CD4-positive, alpha-beta T cell treated with Interleukin-21 for 1 hour (primary cell): ENCODE measurements at places on chromosomes 4 and X.

GRCh38 chr4:17688011-17688441, 73.6 kb downstream of the MED28 start:
- no peak for DNase-seq

DNA sequence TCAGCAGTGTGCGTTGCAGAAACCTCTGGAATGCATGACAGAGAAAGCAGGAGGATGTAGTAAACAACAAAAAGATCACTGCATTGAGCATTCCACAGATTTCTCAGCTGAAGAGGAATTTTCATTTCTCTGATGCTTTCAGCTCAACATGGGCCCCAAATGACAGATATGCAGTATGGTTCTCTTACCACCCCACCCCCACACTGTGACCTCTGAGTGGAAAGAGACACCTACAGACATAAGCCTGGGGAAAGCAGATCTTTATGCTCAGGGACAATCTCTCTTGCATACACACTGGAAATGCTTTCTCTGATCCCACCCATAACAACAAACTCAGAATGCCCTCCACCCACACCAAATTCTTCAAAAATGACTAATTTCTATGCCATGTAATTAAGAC, 983.7 kb upstream of the LCORL start:
- DNase-seq, result no peak

GRCh38 chrX:152821145-152821765, 9.3 kb downstream of the CETN2 start:
- DNase-seq, result no peak

DNA sequence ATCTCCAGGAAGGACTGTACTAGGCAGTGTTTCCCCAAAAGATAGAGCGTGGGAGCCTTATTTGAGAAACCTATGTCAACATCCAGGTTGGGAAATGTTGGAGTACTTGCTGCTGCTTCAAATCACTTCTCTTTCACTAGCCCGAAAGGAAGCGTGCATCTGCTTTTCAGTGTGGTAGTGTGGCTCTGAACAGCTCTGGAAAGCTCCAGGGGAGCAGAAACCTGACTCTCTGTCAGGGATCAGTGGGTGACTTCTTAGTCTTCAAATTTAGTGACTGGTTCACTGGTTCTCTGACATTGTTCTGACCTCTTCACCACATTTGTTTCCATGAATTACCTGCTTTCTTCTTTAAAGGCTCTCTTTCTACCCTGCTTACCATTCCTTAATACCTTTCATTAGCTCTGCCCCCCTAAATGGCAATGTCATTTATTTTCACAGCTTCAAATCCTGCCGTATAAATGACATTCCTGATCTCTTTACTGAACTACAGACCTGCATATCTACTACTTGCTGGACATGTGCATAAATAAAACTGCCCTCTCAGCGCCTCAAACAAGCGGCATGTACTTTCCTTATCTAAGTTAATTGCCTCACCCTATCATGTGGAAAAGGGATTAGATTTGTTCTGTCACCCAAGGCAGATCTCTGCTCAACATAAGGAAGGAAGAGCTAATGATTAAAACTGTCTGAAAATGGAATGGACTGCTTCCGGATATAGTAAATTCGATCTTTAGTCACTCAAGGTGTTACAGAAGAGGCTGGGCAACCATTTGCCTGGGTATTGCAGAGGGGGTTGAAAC, 37.0 kb downstream of the DLG3 start:
- no peak for DNase-seq

DNA sequence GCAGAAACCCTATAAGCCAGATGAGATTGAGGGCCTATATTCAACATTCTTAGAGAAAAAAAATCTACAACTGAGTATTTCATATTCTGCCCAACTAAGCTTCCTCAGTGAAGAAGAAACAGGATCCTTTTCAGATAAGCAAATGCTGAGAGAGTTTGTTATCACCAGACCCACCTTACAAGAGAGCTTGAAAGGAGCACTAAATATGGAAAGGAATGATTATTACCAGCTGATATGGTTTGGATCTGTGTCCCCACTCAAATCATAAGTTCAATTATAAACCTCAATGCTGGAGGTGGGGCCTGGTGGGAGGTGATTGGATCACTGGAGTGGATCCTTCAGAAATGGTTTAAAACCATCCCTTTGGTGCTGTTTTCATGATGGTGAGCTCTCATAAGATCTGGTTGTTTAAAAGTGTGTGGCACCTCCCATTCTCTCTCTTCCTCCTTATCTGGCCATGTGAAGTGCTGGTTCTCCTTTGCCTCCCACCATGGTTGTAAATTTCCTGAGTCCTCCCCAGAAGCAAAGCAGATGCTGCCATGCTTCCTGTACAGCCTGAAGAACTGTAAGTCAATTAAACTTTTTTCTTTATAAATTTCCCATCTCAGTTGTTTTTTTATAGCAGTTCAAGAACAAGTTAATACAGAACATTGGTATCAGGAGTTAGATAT, 144.2 kb downstream of the MSN start:
- DNase-seq, result no peak

DNA sequence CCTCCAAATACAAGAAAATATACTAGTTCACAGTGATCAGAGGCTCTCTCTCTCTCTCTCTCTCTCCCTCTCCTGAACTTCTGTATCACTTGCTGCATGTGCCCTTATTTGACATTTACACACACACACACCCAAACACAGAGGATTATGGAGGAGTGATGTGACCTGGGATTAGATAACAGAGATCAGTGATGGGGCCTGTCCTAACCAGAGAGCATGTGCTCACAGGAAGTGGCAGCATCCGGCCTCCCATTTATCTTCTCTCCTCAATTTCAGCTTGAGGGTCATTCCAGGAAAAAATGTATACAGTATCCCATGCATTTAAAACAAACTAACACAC, 143.0 kb downstream of the TSPAN5 start:
- no peak for DNase-seq

GRCh38 chr4:25811841-25812240, 50.9 kb downstream of the SEL1L3 start:
- DNase-seq, result no peak

DNA sequence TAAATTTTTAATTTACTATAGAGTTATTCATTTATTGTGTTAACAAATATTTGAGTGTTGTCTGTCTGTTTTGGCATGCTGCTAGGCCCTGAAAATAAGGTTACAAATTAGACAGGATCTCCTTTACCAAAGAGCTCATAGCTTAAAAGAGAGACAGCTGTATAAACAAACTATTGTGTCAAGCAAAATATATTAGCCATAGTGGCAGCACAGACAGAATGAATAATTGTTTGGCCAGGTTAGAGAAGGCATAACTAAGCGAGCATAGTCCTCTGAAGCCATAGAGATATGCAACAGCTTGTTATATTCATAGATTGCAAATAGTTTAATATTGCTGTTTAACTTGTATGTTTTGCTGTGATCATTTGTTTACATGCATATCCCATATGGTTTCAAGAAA, 66.7 kb upstream of the NDUFC1 start:
- no peak for DNase-seq

GRCh38 chr4:1315306-1315705, 25.6 kb downstream of the MAEA start:
- no peak for DNase-seq

- no peak for DNase-seq
Measured at GRCh38 chr4:158018221-158018830, 154.5 kb downstream of the GASK1B start.

GRCh38 chr4:184357165-184357564, 117.2 kb downstream of the IRF2 start:
- DNase-seq, result no peak

DNA sequence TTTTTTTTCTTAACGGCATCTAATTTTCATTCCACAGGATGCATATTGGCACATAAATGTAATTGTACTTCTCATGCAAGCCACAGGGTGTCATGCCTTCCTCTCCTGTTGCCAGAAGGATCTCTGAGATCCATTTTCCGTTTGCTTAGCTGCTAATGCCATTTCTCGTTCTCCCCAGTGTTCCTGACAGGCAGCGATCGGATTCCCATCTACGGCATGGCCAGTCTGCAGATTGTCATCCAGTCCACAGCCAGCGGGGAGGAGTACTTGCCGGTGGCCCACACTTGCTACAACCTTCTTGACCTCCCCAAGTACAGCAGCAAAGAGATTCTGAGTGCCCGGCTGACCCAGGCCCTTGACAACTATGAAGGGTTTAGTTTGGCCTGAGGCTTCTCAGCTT, 8.9 kb upstream of the NAP1L5 start:
- no peak for DNase-seq

DNA sequence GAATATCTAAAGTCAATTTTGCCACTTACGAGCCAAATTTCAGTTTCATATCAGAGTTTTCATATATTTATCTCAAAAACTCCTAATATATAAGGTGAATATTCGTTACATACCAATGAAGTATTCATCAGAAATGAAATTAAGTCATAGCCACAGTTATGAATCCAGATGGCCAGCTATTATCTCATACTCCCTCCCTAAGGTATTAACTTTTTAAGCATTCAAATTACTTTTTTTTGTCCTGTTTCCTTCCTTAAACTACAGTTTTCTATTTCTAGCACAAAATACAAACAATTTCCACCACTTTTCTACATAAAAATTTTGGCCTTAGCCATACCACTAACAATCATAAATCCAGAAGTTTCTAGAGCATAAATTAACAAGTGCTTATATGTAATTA, 13.0 kb downstream of the NR3C2 start:
- no peak for DNase-seq

GRCh38 chr4:10625131-10625530, 59.4 kb downstream of the CLNK start:
- no peak for DNase-seq

- no peak for DNase-seq
Measured at GRCh38 chrX:118652717-118653116, 74.7 kb upstream of the IL13RA1 start.

DNA sequence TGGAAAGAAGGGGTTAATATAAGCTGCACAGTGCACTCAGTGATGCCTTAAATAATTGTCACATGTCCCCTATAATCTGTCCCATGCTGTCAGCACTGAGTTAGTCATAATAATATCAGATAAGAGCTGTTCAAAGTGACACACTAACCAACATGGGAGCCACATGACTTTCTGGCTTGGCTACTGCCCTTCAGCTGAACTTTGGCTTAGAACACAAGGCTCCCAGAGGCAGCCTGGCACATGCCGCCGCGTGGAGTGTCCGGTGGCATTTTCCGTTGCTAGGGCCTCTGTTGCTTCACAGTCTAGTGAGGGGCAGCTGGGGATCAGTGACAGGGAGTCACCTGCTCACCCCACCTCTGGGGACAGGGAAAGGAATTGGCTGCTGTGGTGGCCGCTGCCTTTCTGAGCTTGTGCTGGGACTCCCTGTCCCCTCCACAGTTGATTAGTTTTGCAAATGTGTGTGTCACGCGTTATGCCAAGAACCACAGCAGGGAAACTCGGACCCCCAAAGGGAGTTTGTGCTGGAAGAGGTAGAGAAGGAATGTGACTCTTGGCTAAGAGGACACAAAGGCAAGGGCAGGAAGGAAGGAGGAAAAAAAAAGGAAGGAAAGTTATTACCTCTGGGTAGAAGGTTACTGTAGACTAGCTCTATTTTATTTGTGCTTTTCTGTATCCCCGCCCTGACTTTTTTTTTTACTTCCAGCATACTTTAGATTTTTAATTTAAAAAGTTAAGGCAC, 41.1 kb upstream of the PPARGC1A start:
- no peak for DNase-seq

DNA sequence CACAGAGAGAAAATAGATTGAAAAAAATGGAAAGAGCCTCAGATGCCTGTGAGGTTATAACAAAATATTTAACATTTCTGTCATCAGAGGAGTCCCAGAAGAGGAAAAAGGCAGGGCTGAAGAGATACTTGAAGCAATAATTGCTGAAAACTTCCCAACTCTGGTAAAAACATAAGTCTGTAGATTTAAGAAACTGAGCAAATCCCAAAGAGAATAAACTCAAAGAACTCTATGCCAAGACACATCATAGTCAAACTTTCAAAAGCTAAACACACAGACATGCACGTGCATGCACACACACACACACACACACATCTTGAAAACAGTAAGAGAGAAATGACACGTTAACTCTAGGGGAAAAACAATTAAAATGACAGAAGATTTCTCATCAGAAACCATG, 94.1 kb downstream of the SLC16A2 start:
- DNase-seq, result no peak

- no peak for DNase-seq
Measured at GRCh38 chr4:51932261-51932660, 87.9 kb downstream of the LRRC66 start.

DNA sequence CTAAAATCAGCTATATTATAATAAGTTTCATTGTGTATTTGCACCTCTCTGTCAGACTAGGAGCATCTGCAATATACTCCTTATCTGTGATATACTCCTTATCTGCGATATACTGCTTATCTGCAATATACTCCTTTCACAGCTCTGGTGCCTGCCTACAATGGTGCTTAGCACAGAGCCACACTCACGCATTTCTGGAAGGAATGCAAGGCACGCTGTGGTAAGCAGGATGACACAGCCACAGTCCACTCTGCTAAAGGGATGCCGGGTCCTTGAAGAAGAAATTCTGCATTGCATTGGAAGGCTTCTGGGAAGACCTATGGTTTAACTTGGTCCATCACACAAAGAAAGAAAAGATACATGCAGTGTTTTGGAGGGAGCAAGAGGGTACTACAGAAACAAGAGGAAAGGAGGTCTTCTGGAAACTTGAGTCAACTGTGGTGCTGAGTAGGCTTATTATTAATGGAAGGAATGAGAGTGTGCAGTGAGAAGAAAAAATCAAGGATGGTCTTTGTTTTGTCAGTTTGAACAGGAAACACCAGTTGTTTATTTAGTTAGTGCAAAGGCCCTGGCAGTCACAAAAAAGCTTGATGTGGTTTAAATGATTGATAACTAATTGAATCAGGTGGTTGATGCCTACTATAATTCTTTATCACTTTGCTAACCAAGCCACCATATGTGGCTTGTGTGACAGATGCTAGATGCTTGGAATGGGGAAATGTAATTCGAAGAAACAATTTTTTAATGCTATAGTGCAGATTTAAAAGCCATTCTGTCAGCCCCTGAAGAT, 342.3 kb downstream of the GRXCR1 start:
- no peak for DNase-seq

- no peak for DNase-seq
Measured at GRCh38 chrX:4484266-4484665, 770.8 kb upstream of the PRKX start.

GRCh38 chrX:19953145-19953544, 37.7 kb downstream of the BCLAF3 start:
- DNase-seq, result no peak

DNA sequence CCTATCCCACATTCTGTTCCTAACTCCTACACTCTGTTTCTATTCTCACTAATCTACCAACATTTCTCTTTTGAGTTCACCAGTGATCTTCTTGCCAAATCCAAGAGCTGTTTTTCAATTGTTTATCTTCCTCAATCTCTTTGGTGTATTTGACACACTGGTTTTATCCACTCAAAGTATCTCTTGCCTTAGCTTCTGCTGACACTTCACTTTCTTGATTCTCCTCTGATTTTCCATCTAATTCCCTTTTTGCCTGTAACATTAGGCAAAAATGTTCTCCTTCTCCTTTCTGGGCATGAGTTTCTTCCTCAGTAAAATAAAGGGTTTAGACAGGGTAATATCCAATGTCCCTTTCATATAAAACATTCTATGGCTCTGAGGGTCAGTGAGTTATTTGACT, 26.2 kb downstream of the GRIA3 start:
- DNase-seq, result no peak
